Stimulated activated CD4-positive, alpha-beta T cell treated with anti-CD3 and anti-CD28 coated beads, Interleukin-1b, Interleukin-23, amount 100 ng/mL, for 1 hour (primary cell): ENCODE measurements at places on chromosomes 3 and 15.

DNA sequence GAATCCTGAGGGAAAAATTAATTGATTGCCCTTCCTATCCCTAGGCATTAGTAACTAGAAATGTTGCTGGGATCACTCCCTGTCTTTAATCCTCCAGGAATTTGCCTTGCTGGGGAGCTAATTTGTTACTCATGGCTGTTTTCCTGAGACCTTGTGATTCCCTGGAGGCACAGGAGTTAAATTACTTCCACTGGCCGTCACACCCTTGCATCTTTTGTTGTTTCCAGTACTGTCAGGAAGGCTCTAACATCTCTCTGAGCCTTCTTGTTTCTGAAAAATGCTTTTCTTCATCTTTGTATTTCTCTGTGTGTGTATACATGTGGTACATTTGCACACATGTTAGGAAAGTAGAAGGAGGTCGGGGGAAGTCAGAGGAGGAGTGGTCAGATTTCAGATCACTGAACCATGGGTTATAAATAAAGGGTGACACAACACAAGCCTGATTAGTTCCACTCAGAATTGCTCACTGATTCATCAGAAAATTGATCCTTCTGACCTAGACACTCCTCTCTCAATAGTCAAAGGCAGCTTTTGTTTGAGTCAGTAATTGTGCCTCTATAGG is 23.5 kb upstream of the LRRFIP2 start:
- no peak for DNase-seq

GRCh38 chr3:58608648-58609047 is 31.5 kb upstream of the FAM107A start:
- DNase-seq: no peak

DNA sequence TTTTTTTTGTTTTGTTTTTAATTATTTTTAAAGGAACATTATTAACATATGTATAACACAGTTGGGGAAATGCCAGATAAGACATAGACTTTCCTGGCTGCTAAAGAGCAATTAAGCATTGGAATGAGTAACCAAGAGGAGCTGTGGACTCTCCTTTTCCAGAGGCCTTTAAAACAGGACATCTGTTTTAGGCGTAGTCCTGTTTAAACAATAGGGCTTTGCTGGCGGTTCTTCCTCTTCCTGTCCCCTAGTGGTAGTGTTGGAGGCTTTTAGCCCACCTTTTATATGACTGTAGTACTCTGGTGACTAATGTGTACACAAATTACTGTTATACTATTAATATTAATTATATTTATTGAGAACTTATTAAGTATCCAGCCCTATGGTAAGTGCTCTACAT is 81.9 kb downstream of the PPARG start:
- no peak for DNase-seq

GRCh38 chr3:118088696-118089095 is 946.0 kb downstream of the IGSF11 start:
- no peak for DNase-seq

DNA sequence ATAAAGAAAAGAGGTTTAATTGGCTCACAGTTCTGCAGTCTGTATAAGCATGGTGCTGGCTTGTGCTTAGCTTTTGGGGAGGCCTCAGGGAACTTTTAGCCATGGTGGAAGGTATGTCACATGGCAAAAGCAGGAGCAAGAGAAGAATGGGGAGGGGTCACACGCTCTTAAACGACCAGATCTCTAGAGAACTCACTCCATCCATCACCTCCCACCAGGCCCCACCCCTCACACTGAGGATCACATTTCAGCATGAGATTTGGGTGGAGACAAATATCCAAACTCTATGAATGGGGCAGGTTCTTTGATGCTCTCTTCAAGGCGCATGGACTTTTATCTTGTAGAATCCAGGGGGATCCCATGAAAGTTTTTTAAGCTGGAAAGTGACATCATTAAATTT is 75.7 kb downstream of the ITPR1 start:
- no peak for DNase-seq

- DNase-seq: no peak
Measured at GRCh38 chr15:90307661-90308060, 42.2 kb downstream of the NGRN start.

GRCh38 chr15:67608638-67608959 is 66.1 kb downstream of the MAP2K5 start:
- DNase-seq: no peak

GRCh38 chr15:79035111-79035601 is 55.4 kb downstream of the RASGRF1 start:
- DNase-seq: no peak

GRCh38 chr3:51897391-51897790 is 5.8 kb downstream of the IQCF1 start:
- DNase-seq: no peak

DNA sequence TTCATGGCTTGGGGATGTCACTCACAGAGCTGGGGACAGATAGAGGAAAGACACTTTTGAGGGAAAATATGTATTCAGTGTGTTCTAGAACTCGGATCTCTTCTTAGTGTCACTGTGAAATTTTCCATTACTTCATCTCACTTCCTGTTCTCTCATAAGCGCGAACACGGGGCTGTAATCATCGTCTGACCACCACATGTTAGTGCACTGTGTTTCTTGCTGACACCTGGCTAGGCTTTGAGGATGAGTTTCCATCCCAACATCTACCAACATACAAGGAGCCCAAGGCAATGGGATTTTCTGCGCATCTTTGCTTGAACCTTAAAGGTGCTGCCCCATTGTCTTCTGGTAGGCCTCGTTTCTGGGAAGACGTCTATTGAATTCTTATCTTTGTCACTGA is 84.0 kb downstream of the LIPC start:
- DNase-seq: no peak

GRCh38 chr3:187210545-187211327 is 13.4 kb downstream of the RTP1 start:
- DNase-seq: no peak

GRCh38 chr15:70198441-70199123 is 100.9 kb upstream of the TLE3 start:
- DNase-seq: no peak

- no peak for DNase-seq
Measured at GRCh38 chr3:128226795-128227395, 73.6 kb downstream of the EEFSEC start.

- no peak for DNase-seq
Measured at GRCh38 chr3:76438971-76439370, 600.9 kb upstream of the ROBO2 start.

DNA sequence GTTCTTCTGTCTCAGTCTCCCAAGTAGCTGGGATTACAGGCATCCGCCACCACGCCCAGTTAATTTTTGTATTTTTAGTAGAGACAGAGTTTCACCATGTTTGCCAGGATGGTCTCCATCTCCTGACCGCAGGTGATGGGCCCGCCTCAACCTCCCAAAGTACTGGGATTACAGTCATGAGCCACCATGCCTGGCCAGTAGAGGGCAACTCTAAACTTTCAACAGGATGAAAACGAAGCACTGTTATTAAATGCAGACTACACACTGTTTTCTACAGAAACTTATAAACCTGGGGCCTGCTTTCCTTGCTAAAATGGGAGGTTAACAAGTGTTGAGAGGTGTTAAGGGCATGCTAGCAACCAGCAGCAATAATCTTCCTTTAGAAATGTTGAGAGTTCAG is 7.6 kb downstream of the ARPC4 start:
- no peak for DNase-seq

DNA sequence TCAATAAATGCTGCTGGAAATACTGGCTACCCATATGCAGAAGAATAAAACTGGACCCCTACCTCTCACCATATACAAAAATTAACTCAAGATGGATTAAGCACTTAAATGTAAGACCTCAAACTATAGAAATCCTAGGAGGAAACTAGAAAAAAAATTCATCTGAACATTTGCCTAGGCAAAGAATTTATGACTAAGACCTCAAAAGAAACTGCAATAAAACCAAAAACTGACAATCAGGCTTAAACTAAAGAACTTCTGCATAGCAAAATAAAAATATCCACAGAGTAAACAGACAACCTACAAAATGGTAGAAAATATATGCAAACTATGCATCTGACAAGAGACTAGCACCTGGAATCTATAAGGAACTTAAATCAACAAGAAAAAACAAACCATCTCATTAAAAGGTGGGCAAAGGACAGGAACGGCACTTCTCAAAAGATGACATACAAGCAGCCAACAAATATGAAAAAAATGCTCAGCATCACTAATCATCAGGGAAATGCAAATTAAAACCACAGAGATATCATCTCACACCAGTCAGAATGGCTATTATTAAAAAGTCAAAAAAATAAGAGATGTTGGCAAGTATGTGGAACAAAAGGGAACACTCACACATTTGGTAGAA is 47.0 kb downstream of the MYO9A start:
- DNase-seq: no peak

GRCh38 chr3:144923046-144923775 is 951.6 kb downstream of the DIPK2A start:
- no peak for DNase-seq

- DNase-seq: no peak
Measured at GRCh38 chr3:10992017-10992942, at the start of gene SLC6A1. TSS of gene SLC6A1 (plus strand) at chr3:10992748. CDS start at chr3:11017212, 24,464 bp downstream.

DNA sequence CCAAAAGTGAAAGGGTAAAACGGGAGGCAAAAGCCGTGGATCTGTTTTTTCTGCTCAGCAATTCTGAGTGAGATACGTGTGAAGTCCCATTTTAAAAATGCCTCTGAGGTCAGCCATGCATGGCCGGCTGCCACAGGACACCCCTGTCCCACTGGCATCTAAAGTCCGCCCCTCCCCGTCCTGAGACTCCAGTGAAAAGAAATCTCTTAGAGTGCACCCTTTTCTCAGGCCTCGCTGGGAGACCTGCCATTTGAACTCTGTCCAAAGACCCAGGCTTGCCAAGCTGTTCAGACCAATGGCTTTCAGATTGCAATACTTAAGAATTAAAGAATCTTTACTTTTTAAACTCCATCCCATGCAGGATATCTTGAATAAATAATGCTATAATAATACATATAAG is 61.0 kb upstream of the SLC24A5 start:
- no peak for DNase-seq

DNA sequence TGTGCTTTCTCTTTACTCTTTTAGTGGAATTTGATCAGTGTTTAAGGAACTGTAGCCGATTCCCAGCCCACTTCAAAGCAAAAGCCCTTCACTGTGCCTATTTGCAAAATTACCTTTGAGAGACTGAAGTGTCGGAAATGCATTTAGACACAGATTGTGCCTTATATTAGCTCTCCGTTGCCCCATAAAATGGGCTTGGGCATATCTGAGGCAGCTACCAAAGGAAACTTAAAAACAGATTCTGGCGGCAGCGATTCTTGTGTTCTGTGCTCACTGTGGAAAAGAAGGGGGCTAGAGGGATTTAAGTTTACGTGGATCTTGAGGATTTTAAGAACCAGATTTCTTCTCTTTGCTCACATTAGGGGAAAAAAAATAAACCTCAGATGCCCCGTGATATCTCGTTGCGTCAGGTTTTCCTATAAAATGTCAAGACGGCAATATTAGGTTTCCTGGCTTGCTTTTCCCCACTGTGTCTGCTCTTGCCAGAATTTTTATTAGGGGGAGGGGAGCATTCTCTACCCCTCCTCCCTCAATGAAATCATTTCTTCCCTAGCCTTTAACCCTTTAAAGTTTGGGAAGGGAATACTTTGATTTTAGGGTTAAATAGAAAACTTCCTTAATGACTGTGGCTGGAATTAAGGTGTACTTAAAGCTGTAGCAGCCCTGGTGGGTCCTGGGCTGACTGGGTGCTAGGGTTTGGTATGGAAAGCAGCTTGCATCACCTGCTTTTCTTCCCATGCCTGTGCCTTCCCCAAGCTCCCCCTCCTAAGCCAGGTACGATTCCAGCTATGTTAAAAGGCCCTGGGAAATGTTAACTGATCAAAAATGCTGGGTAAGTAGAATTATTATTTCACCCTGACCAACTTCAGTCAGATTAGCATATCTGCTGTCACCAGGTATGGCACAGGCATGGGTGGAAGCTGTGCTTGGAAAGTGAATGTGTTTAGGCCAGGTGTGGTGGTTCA is 73.8 kb downstream of the SMAD3 start:
- DNase-seq: no peak

GRCh38 chr3:120487191-120487650 is 36.4 kb upstream of the FSTL1 start:
- DNase-seq: no peak

- DNase-seq: no peak
Measured at GRCh38 chr15:95304947-95305400, 1025.5 kb upstream of the NR2F2 start.

DNA sequence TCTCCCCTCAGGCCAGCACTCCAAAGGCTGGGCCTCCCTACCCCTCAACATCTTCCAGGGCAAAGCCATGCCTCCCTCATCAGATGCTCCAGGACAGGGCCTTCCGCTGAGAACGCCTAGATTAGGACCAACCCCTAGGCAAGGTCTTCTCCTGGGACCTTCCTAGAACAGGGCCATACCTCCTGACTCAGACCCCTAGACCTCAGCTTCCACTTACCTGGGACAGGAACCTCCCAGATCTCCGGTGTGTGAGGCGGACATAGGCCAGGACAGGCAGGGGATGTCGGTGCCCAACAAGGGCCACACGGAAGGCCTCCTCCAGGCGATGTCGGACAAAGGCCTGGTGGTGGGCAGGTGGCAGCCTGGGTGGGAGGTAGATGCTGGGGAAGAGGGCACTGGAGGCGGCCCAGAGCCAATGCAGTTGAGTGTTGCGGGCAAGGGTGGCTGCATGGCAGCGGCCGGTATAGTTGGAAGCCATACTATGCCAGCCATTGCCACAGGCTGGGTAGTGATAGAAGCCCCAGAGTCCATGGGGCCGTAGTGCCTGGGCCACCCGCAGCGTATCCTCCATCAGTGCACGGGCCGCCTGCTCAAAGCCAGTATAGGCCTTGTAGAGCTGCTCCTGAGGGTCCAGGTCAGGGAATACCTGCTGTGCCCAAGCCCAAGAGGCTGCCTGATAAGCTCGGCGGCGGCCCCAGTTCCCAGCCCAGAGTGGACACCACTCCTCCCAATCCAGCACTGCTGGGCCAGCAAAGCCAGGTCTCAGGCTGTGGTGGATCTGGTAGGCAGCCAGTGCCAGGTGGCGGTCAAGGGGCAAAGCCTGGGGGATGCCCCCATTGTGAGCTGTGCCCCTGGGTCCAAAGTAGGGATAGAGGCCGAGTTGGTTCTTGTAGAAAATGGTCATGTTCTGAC is 2.5 kb upstream of the IFRD2 start:
- DNase-seq: no peak

- DNase-seq: no peak
Measured at GRCh38 chr3:70919661-70920060, 607.2 kb upstream of the MDFIC2 start.

DNA sequence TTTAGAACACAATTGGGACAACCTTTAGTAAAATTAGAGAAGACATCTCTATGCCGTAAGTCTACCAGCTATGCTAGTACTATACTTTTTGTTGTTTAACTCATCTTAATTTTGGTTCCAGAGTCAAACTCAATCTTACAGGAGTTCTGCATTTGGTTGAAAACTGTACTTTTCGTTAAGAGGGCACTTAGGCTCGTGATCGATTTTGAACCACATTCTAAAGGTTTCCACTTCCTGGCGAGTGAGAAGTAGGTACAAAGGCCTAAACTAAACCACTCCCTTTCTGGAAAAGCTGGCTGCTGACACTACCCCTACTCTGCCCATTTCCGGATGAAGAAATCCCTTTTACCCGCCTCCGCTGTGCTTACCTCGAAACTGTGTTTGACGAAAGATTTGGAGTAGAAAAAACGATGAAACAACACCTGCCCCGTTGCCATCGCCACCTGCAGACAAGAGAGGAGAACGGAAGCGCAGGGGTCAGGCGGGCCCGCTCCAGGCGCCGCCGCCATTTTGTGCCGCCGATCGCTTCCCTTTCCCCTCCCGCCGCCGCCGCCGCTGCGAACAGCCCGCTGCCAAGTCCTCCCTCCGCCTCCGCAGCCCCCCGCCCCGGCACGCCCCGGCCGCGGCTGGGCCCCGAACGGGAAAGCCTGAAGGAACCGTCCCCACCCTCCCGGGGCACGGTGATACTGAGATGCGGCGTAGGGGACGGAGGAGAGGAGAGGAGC is 748 bp downstream of the CCNL1 start:
- peak; percentile 57 for DNase-seq
